ENCODE measurements at places on chromosomes 3 and 15.

DNA sequence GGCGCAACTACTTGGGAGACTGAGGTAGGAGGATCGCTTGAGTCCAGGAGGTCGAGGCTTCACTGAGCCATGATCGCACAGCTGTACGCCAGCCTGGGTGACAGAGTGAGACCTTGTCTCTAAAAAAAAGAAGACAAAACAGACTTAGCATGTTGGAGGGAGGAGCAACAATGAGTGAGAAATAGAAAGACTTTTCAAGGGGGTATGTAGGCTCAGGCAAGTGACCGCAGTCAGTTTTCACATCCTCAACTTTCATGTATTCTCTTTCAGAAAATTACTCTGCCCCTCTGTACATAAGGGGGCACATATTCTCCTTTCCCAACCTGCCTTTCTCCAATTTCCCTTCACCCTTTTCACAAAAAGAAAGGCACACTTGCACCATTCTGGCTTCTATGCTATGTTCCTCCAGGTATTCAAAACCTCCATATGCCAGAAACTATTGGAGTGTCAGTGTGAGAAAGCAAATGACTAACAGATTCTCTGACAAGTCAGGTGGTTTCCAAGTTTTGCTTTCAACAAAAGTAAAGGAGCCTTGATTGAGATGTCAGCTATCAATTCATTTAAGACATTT, 7.6 kb downstream of the NSUN3 start:
- DNase-seq, result no peak

- no peak for DNase-seq
These were observed 28.2 kb upstream of the BCL6 start for GRCh38 chr3:187773233-187774184.

- no peak for DNase-seq
These were observed 65.8 kb downstream of the SCN11A start for GRCh38 chr3:38985981-38986380.

DNA sequence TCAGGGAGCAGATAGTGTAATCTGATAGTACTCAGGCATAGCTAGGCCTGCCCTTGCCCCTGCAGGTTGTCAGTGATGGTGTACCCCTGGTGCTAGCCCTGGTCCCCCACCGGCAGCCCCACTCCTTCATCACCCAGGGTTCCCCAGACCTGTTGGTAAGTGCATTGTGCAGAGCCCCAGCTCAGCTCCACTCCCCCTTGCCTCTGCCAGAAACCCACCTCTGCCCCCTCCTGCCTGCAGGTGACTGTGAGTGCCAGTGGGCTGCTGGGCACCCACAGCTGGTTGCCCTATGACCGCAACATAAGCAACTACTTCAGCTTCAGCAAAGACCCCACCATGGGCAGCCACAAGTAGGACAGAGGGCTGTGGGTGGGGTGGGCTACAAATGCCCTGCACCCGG, 27.5 kb downstream of the NBEAL2 start:
- peak; percentile 41 for DNase-seq

DNA sequence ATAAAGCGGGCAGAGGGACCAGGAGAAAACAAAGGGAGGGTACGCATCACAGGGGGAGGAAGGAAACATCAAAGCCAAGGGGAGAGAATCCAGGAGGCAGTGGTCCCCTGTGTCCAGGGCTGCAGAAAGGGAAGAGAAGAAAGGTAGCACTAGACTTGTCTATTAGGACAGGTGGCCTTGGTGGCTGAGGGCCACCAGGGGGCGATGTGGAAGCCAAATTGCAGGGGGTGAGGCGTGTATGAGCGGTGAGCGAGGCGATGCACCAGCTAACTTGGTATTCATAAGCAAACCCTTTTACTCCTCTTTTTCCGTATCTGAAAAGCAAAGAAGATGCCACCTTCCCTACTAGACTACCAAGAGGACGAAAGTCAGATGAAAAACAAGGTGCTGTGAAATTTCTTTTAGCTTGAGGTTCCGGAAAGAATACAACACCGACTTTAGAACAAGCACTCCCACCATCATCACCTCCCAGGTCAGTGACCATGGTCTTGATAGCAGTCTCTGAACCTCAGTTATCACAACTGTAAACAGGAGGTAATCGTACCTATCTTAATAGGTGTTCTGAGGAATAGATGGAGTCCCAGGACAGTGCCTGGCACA, 654.4 kb upstream of the ADAMTS9 start:
- DNase-seq, result peak; percentile 78

DNA sequence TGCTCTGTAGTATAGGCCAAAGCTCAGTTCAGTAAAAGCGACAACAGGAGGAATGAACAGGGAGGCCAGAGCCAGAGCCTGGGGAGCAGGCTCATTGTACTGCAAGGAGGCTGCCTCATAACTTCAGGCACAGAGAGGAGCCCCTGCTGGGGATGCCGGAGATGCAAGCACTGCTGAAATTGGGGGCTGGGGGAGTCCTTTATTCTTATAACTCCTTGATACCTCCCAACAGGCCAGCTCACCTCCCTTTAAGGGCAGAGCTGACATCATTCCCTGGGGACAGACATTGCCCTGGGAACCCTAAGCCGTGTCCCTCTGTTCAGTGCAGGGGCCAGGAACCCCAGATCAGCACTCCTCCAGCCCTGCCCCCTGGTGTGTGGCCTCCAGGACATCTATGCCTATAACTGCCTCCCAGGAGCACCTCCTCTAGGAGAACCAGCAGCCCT, 83.8 kb upstream of the MRPS22 start:
- peak; percentile 34 for DNase-seq

DNA sequence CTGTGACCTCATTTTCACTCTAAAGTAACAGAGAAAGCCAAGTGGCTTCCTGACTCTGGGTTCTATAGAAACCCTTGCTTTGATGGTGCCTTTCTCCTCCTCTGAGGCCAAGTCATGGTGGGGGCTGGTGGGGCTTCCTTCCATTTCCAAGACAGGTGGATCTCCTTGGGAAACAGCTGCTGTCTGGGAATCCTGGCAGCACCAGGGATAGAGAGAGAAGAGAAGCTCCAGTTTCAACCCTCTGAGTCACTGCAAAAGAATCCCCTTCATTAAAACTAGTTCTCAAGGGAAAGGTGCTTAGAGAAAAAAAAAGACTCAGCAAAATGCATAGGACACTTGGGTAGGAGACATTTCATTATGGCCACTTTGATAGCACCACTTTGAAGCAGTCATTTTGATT, 614.4 kb downstream of the FHIT start:
- DNase-seq, result no peak

DNA sequence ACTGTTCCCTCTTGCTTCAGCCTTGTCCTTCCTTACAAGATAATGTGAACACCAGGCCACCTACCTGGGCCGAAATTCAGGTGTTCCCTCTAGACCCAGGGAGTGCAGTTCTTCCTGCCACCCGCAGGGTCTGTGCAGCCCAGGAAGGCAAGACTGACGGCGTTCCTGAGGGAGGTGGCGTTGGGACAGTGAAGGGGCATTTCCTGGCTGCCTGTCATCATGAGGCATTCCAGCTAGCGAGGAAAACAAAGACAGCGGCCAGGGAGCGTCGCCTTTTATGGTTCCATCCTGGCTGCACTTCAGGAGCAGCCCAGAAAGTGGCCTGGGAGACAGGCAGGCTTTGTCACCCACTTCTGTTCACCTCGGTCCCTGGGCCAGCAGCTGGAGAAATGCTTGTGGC, 84.8 kb upstream of the WNT5A start:
- peak; percentile 69 for DNase-seq

DNA sequence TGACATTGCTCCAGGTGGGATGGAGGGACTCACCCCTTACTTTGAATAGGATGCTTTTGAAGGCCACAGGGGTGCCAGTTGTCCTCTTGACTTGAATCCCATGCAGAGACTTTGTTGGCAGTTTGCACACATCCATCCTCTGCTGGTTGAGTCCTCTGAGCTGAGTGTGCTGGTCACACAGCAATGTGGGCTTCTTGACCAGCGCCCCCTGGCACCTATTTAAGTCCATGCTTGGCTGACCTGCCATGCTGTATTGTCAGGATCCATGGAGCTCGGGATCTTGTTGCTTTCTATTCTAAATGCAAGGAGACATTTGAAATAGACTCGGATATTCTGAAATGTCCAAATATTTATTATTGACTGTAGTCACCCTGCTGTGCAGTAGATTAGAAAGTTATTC, 19.8 kb downstream of the RAB7A start:
- no peak for DNase-seq

- DNase-seq, result no peak
These were observed 17.3 kb downstream of the GTPBP8 start for GRCh38 chr3:113008117-113008516.

- no peak for DNase-seq
These were observed 43.9 kb downstream of the NSMCE3 start for GRCh38 chr15:29225534-29226234.

GRCh38 chr15:52288051-52288942, 7.3 kb downstream of the MYO5C start:
- DNase-seq, result no peak

DNA sequence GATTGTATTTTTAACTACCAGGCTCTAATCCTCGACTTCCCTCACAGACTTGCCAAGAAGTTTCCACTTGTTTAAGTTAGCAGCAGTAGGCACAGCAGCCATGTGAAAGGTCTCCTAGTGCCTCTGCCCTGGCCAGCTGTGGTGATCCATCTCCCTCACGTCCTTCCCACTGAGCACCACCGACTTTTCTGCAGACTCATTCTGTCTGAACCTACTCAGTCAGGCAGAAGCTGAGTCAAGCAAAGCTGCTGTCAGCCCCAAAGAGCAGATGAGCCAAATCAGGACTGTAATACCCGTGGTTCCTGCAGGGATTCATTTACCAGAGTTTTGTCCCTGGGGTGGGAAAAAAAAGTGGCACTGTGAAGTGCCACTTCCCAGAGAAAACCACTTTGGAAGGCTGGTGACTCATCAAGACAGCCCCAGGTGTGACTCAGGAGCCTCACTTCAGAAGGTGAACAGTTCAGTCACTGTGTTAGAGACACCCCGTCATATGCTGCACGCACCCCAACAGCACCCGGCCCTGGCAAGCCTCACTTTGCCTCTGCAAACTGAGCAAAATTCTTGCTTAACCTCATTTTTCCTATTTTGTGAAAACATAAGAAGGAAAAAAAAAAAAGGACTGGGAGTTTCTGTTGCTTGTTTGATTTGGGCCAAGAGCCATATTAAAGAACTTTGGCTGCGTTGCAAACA, 76.0 kb downstream of the WWTR1 start:
- no peak for DNase-seq

- DNase-seq, result no peak
These were observed 12.9 kb upstream of the CPNE9 start for GRCh38 chr3:9690451-9691450.

DNA sequence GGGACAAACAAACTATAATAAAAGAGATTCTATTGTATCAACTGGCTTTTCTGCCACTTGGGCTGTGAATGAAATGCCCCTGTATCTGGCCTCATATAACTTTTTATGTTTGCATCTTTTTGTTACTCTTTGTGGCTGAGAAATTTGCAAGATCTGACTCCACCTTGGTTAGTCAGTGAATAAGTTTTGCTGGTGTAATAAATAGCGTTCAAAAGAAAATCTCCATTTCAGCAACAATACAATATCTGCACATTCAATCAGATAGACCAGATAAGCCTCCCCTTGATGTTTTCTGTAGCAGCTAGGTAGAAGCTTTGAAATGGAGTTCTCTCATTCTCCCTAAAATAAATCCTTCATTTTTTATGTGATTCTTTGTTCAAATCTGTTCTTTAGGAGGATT, 12.0 kb downstream of the TRAT1 start:
- no peak for DNase-seq

DNA sequence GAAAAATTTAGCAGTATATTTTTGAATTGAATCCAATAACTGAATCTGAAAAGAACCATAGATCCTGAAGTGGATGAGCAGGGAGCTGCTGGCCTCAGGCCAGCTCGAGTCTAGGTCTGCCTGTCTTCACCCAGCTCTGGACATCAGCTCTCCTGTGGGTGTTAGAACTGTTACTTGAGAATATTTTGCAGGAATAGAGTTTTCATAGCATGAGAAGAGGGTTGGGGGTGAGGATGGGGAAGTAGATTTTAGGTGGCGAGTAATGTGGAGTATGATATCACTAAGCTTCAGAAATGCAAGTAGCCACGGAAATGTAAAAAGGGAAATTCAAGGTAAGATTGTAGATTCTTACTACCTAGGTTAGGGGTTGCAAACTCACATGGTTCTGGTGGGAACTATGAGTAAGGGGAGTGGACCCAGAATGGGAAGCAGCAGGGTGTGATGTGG, 6.2 kb downstream of the RAB8B start:
- no peak for DNase-seq

- DNase-seq, result no peak
These were observed 13.3 kb upstream of the CCR9 start for GRCh38 chr3:45873036-45873435.

- no peak for DNase-seq
These were observed 562.0 kb downstream of the ROBO2 start for GRCh38 chr3:77601823-77602415.

- no peak for DNase-seq
These were observed 56.2 kb downstream of the SRGAP3 start for GRCh38 chr3:9193211-9193610.

- DNase-seq, result peak; percentile 43
These were observed 104.0 kb downstream of the VGLL4 start for GRCh38 chr3:11539677-11540076.

DNA sequence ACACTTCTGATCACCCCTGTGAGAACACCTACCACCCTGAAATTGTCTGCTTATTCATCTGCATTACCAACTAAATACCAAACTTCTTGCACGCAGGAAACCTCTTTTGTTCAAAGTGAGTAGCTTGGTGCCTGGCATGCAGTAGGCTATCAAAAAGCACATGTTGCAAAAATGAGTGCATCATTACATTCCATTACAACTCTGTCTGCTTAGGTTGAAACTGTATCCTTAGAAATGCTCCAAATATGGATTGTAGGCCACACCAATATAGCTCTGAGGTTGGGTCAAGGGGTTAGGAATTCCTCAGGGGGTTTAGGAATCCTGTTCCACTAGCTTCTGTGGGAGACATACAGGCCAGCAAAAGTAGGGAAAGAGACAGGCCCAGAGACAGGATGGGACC, 107.2 kb downstream of the THRB start:
- no peak for DNase-seq

DNA sequence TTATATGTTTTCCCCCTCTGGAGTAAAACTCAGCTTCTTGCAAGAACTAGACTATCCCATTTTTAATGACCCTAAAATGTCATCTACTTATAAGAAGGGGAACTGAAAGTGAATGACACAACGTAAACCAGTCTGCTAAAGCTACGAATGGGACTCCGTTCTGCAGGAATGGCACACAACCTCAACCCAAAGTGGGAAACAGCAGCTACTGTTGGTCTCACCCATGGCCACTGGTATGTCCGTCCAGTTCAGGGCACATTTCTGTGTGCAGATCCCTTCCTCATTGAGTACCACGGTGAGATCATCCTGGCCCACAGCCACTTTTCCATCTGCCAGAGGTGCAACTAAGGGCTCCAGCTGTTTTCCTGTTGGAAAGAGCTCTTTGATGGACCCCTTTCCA, 23.8 kb downstream of the VPS39 start:
- no peak for DNase-seq

- DNase-seq, result no peak
These were observed 84.2 kb upstream of the WNT5A start for GRCh38 chr3:55571216-55571813.

DNA sequence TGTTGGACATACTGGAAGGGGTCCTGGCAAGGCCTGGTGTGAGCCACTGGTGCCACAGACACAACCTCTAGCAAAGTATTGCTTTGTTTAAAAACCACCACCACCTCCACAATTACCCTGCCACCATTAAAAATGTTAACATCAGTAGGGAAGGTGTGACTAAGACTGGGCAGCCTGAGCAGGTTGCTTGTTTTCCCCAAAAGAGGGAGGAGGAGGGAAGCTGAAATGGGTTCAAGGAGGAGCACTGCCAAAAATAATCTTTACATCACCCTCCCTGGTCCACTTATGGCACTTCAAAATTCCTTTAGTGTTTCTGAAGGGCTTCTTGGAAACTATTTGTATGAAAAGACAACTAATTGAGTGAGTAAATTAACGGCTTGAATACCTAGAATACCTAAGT, 99.8 kb upstream of the FGF7 start:
- no peak for DNase-seq
